ENCODE measurements at places on chromosomes 7 and 10. TPM values are rescaled to one million over a fixed set of nuclear protein-coding genes. Genes with fewer than 3 reads are reported as not detected.

DNA sequence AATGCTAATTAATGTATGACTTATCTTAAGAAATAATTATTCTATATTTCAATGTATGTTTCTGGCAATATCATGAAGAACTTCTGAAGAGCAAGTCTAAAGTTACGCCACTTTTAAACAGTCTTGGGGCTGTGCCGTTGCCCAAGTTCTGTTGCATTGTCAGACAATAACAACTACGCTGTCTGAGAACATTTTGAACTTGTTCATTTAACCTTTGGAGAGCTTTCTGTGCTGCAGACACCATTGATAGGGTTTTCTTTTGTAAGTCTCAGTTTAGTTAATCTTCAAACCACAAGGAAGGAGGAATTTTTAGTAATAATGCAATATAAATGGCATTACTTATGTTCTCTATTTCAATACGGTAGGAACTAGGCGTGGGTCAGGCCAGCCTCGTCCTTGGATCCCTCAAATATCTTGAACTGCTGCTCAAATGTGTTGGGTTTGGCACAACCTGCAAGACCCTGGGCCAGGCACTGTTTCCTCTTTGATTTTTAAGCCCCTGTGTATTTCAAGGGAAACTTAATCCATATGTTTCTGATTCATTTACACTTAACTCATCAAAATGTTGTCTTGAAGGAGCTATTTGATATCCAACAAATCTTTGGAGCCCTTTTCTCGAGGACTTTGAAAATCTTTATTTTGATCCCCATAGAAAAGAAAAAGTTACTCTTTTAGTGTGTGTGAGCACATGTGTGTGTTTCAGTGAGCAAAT is 215.5 kb downstream of the INHBA start:
- no peaks in the 10 kb centered on the region for H3K4me1 ChIP-seq
- DNase-seq: no peak

DNA sequence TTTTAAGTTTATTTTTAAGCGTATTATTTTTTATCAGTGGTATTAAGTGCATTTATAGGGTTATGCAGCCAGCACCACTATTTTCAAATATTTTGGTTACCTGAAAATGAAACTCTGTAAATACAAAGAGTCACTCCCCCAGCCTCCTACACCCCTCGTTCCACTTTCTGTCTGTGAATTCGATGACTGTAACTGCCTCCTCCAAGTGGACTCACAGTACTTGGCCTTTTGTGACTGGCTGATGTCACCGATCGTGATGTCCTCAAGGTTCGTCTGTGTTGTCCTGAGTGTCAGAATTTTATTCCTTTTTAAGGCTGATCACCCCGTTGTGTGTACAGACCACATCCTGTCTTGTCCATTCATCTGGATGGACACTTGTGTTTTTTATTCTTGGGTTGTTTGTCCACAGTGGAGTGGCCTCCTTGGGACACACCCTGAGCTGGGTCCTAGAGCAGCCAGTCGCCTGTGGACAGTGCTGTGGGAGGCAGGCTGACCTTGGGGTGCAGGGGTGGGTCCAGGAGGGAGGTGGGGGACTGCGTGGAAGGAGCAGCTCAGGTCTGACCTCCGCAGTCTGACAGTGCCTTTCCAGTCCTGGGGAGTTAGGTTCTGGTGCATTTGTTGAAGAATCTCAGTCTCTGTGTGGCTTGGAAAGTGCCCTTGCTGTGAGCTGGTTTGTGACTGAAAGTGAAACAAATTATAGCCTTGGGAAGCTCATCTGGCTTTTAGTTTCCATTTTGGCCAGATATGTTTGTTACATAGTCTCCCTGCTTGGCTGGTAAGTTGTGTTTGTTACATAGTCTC is 6.9 kb downstream of the MTG1 start:
- H3K27ac ChIP-seq: no peak overlapping the region
- H3K4me1 ChIP-seq: no peaks in the 10 kb centered on the region
- no peaks in the 10 kb centered on the region for H3K36me3 ChIP-seq
- DNase-seq: peak; percentile 50

DNA sequence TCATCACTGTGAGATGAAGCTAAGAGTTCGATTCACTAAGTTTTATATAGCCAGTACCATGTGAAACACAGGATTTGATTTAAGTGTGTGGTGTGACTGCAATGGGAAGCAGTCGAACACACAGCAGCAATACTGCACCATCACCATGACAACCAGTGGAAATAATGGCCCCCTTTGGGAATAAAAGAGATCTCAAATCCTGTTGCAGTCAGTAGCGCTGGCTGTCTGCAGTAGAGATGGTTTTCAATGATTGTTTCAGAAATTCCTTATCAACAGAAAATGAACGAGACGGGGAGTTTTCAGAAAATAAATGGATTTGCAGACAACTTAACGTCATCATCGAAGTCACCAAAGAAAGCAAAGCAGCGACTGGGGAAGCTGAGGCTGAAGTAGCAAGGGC is 91.0 kb downstream of the PTPRE start:
- H3K27me3 ChIP-seq: no peaks in the 10 kb centered on the region
- H3K36me3 ChIP-seq: no peaks in the 10 kb centered on the region
- no peak overlapping the region for H3K27ac ChIP-seq
- no peak overlapping the region for H3K4me3 ChIP-seq
- DNase-seq: no peak

- H3K4me3 ChIP-seq: no peak overlapping the region
- no peaks in the 10 kb centered on the region for H3K4me1 ChIP-seq
- H3K27me3 ChIP-seq: no peaks in the 10 kb centered on the region
- DNase-seq: no peak
- H3K36me3 ChIP-seq: no peaks in the 10 kb centered on the region
Observed at GRCh38 chr10:110972231-110973134, 53.1 kb downstream of the SHOC2 start.

DNA sequence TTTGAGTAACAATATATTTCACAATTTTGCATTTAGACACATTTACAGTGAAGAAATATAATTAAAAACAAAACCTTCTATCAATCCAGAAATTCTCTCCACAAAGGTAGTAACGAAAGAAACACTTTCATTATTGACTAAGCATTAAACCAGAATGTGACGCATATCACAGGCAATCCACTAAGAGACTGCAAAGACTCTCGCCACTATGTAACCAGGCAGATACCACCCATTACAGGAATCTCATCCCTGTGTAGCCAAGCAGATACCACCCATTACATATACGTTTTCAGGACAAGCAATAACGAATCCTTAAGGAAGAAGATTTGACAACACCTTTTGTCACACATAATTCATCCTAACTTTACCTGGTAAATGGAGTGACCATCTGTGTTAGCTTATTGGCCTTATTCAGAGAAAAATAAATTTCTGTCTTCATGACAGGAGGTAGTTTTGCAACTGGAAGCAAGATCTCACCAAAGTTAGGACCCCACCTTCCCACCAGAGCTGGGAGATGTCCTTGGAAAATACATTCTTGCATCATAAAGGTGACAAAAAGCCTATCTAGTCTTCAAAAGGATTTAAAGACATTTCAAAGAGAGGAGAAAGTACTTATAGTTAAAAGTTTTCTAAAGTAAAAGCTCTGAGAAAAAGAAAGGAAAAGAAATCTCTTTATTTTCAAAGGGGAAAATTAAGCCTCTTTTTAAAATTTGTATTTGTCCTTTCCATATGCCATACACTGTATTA is 30.8 kb downstream of the LRRC17 start:
- no peak overlapping the region for H3K27ac ChIP-seq
- no peak for DNase-seq
- no peaks in the 10 kb centered on the region for H3K27me3 ChIP-seq
- no peak overlapping the region for H3K4me3 ChIP-seq
- no peaks in the 10 kb centered on the region for H3K36me3 ChIP-seq

- H3K4me1 ChIP-seq: no peaks in the 10 kb centered on the region
- no peak for DNase-seq
Observed at GRCh38 chr7:155763691-155764437, 48.4 kb downstream of the SHH start.

DNA sequence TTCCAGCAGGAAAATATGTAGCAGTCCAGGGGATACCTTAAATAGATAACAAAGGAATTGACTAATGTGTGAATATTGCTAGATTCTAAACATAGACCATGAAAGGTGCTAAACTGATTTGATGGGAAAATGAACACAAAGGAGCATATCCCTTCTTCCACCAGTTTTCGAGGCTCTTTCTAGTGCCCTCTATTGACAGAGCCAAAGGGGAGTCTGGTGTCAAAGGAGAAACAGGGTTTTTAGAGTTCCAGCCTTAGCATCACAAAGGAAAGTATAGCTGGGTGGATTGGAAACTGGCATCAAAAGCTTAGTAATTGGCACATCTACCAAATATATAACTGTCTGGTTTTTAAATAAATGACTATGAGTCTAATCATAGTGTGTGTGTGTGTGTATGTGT is 636.8 kb downstream of the ETV1 start:
- H3K4me1 ChIP-seq: no peaks in the 10 kb centered on the region
- DNase-seq: no peak
- no peaks in the 10 kb centered on the region for H3K27me3 ChIP-seq
- H3K36me3 ChIP-seq: no peaks in the 10 kb centered on the region
- no peak overlapping the region for H3K4me3 ChIP-seq

GRCh38 chr7:155724327-155725005 is 80.0 kb downstream of the RBM33 start:
- DNase-seq: no peak
- no peak overlapping the region for H3K27ac ChIP-seq
- H3K36me3 ChIP-seq: no peaks in the 10 kb centered on the region
- H3K4me3 ChIP-seq: no peak overlapping the region
- H3K27me3 ChIP-seq: no peaks in the 10 kb centered on the region

UTF1 gene
- not detected for total RNA-seq

INMT gene
- 131 TPM for total RNA-seq

HTR5A gene
- not detected for total RNA-seq

GSAP gene
- total RNA-seq: 10.2 TPM

CLDN15 gene
- 7.5 TPM for total RNA-seq

CDC14C gene
- not detected for total RNA-seq

SLC13A1 gene
- total RNA-seq: not detected

Data from aorta (tissue), 5 donors.